ENCODE measurements at places on chromosomes 1 and 21.

DNA sequence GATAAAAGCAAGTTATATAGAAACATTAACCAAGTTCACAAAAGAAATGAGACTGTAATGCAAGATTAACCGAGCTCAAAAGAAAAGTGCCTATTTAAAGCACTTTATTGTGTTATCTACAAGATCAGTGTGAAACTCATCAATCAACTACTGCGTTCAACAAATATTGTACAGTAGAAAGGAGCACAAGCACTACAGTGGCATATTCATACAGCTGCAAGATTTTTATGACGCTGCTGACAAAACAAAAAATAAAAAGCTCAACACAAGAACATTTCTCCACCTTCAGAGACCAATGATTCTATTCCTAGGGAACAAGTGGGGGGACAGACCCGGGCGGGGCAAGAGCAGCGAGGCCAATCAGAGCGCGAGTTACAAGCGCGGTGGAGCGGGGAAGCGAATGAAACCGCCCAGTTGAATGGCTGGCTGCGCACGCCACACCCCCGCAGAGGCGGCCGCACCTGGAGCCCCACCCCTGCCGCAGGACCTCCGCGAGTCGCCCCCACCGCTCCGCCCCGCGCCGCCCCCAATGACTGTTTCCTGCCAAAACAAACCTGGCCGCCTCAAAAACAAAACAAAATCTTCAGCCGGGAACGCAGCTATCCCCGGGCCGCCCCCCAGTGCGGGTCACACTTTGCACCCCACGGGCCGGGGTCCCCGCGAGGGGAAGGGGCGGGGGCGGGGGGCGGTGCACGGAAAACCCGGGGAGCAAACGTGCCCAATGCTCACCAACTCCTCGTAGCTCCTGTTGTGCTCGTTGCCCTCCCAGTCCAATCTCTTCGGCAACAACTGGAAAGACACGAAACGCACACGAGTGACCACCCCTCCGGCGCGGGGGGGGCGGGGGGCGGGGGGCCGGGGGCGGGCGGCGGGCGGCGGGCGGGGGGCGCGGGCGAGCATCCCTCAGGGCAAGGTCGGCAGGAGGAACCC lies 1.1 kb downstream of the BRWD1 start:
- DNase-seq, result peak; percentile 90

DNA sequence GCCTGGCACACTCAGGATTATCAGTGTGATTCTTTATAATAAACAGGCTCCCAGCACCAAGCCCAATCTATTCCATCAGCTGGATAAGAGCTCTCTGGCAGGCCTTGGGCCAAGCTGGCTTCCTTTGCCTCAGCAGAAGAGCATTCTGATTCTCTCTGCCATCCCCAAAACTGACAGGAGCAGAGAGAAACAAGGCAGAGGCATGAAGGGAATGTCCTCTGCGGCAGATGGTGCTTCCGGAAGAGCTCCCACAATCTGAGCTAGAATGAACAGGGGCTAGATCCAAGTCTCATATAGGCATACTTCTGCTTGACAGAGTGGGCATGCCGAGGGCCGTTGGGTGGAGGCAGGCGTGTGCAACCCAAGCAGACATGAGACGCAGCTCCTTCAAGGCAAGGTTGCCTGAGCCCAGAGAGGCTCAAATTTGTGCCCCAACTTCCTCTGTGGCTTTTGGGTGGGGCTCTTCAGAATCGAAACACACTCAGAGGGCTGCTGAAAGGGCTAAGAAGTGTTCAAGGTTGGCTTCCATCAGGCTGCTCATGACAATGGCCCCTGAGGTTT lies 4.0 kb downstream of the CAPN2 start:
- peak; percentile 68 for DNase-seq

DNA sequence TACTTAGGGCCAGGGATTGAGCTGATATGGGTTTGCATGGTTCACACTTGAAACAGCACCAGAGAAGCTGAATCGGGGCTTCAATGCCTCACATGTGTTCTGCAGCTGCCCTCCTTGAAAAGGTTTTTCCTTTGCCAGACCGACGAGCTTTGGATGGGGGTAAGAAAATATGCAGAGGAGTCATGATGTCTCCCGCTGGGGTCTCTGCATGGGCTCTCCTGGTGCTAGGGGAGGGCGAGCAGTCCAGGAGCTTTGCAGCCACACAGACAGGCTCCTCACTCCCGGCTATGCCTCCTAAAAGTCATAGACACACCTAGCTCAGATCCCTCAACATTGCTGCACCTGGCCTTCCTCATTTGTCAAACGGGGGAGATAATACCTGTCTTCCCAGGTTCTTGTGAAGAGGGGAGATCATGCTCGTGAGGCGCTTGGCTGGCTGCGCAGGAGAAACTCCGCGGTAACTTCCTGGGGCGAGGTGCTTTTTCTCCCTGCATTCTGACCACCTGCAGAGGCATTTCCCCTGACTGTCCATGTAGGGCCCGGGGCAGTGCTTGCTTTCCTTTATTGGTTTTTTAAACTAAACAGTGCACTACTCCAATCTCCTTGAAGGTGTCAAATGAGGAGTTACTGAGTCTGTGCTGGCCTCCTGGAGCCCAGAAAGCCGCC lies 112.4 kb downstream of the PLXNA2 start:
- DNase-seq, result no peak

- DNase-seq, result no peak
These were observed 557.2 kb upstream of the BEND5 start for GRCh38 chr1:49333906-49334305.

DNA sequence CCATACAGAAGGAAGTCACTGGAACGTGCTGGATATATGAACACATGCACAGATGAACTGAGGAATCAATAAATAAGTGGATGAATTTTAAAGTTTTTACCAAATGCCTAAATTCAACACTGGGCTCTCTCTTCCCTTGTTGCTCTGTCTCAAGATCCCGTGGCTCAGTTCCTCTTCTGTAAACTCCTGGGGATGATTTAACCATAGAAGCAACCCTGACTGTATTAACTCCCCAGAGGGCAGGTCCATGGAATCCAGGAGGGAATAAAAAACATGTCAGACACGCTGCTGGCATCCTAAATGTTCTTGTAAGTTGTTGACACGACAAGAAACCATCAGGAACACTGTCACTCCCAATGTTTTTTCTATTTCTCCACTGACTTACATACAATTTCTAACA lies 45.3 kb upstream of the GPR157 start:
- DNase-seq, result no peak

DNA sequence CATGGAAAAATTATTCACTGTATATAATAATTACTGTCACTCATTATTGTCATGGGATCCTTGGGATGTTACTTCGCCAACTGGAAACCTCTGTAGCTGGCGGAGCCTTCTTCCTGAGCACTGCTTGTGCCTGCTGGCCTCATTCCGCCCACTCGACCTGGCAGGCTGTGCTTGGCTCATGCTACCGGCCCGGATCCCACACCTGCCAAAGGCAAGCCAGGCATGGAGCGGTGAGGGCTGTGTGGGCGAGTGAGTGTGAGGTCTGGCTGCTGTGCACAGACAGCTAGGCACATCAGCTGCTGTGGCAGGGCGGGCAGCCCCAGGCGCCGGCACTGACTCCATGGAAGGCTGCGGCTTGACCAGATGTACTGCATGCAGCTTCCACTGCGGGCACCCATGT lies 78.4 kb downstream of the DISP1 start:
- no peak for DNase-seq

DNA sequence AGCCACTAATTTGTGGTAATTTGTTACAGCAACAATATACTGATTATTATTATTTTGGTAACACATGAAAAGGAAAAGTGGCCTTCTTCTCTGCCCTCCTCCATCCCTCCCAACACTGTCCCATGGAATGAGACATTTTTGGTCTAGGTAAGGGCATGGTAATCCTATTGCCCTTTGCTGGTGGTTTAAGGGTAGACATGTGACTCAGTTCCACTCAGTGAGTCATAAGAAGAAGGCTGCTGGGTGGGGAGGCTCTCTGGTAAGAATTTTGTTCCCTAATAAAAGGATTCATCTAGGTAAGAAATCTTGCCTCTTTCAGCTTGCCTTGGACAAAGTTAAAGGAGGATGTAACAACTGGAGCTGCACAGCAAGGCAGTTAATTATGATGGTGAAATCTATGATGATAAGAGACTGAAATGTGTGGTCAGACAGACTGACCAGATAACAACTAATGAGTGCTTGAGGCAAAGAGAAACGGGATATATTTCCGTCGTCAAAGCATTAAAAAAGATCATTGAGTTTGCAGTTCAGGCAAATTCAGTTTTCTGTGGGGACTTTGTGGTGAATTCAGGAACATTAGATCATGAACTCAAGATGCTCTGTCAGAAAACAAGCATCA lies 232.0 kb upstream of the KCNK2 start:
- no peak for DNase-seq

GRCh38 chr1:156337888-156338179 lies 258 bp downstream of the CCT3 start:
- DNase-seq, result no peak

DNA sequence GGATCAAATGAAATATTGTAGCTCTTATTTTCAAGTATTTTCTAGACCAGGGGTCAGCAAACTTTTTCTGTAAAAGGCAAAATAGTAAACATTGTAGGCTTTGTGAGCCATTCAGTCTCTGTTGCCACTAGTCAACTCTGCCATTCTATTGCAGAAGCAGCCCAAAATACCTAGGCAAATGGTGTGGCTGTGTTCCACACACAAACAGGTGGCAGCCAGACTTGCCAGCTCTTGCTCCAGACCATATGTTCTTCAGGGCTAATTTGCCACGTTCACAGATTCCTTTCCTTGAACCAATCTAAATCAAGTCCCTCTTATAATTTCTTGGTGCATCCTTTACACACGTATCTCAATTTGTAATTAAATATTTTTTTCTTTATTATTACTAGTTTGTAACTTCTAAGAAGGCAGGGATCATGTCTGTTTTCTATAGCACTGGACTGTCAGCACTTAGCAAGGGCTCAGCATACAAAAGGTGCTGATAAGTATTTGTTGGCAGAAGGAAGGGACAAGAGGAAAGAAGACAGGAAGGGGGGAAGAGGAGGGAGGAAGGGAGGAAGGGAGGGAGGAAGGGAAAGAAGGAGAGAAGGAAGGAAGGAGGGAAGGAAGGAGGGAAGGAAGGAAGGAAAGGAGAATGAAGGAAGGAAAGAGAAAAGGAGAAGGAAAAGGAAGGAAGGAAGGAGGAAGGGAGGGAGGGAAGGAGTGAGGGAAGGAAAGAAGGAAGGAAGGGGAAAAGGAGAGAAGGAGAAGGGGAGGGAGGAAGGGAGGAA lies 106.5 kb upstream of the EDEM3 start:
- no peak for DNase-seq

DNA sequence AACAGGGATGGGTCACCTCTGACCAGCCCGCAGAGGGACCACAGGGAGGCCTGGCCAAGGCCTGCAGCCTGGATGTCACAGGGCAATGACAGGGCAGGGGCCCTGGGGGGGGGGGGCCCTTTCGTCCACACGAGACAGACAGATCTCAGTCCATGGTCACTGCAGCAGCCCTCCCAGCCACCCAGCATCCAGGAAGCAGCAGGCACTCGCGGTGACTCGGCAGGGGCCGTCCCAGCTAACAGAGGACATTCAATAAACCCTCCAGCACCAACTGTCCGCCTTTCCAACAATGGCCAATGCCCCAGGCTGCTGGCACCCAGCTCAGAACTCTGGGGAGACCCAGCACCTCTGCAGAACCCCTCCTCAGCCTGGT lies 32.9 kb downstream of the MEGF6 start:
- DNase-seq, result no peak

GRCh38 chr1:7224644-7225043 lies 439.4 kb downstream of the CAMTA1 start:
- no peak for DNase-seq

DNA sequence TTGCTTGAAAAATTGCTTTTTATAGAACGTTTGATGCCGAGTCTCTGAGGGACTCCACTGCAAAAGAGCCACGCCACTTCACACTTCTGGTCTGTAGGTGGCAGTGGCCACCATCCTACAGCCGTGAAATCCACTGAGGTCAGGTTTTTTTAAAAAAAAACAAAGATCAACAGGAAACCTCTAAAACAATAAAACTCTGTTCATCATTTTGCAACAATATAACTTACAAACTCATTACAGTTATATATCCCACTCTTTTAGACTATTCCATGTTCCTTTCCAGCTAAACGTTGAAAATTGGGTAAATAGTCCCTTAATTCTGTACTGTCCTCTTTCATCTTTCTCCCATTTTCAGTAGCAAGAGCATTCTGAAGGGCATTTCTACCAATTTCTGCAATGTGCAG lies 64.6 kb upstream of the FMN2 start:
- DNase-seq, result no peak

DNA sequence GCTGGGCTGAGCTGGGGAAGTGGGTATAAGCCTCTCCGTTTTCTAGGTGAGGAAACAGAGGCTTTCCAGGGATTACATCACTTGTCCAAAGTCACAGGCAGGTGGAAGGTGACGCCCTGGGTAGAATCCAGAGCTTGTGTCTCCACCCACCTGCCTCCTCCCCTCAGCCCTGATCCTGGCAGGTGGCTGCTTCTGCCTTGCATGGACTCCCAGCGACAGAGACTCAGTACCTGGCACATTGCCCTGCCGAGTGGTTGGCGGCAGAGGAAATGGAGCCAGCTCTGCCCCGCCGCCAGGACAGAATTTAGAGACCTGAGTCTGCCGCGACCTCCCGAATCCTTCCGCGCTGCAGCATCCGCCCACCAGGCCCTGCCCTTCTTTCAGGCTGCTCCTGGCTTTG lies 2.1 kb downstream of the PLA2G2E start:
- DNase-seq, result no peak

DNA sequence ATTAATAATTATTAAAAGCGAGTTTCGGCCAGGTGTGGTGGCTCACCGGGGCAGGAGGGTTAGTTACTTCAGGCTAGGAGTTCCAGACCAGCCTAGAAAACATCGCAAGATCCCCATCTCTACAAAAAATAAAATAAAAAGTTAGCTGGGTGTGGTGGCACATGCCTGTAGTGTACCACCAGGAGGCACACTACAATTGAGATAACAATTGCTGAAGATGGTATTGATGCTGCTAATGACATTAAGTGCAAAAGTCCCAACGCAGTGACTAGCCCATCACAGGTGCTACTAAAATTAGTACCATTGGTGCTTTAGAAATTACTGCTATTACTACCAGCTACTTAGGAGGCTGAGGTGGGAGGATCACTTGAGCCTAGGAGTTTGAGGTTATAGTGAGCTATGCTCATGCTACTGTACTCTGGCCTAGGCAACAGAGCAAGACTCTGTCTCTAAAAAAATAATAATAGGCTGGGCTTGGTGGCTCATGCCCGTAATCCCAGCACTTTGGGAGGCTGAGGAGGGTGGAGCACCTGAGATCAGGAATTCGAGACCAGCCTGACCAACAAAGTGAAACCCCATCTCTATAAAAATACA lies 156.6 kb downstream of the GREM2 start:
- DNase-seq, result no peak

- DNase-seq, result no peak
These were observed 22.2 kb downstream of the KCNN3 start for GRCh38 chr1:154847891-154848290.

GRCh38 chr21:17818186-17819113 lies 706 bp downstream of the C21orf91 start:
- DNase-seq, result peak; percentile 42
